ENCODE measurements at places on chromosomes 7 and 10.

GRCh38 chr7:141590666-141591065 is 39.5 kb downstream of the AGK start:
- DNase-seq, result peak; percentile 12

DNA sequence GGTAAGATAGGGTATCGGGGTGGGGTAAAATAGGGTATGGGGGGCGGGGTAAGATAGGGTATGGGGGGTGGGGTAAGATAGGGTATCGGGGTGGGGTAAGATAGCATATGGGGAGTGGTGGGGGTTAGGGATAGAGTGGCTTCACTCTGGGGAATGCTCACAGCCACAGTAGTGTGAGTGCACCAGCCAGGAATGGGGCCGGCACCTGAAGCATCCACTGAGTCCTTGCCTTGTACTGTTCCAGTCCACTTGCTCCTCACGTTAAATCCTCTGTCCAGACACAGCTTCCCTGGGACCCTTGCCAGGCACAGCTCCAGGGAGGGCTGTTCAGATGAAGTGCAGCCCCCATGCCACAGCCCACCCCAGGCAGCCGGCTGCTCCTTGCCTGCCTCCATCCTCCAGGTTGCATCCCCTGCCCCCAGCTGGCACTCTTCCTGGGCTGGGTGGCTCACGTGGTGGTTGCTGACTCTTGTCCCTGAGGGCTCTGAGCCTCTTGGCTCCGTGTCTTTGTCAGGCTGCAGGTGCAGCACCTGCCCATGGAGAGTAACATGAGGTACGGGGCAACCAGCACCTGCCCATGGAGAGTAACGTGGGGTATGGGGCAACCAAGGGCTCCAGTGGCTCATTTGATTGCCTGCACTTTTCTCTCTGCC is 268.4 kb downstream of the TCERG1L start:
- no peak for DNase-seq

DNA sequence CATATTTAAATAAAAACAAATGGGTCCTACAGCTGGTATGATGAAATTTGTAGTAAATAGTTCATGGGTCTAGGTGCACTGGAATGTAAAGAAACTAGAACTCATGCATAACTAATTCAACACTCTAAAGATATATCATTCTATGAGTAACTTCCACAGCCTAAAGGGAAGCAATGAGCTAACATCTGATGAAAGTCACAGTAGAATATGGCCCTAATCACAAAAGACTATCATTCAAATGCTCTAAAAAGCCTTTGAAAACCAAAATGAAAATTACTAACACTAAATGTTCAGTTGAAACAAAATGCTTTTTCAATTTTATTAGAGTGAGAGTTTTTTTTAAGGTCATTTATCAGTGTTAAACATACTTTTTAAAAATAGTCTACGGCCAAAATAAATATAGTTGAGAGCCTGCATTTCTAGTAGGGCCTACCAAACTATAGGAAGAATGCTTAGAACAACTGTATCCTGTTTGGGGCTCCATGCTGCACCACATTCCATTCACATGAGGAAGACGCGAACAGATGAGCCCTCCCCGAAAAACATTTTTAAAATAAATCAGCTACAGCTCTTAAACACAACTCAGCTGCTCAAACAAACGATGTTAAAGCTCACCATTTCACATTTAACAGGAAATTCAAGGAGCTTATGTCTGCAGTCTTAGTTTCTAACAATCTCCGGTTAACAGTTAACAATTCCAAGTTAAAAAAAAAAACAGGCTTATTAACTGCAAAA is 134.5 kb downstream of the NRBF2 start:
- DNase-seq, result no peak

GRCh38 chr7:100584683-100585510 is 1.0 kb downstream of the LRCH4 start:
- no peak for DNase-seq

DNA sequence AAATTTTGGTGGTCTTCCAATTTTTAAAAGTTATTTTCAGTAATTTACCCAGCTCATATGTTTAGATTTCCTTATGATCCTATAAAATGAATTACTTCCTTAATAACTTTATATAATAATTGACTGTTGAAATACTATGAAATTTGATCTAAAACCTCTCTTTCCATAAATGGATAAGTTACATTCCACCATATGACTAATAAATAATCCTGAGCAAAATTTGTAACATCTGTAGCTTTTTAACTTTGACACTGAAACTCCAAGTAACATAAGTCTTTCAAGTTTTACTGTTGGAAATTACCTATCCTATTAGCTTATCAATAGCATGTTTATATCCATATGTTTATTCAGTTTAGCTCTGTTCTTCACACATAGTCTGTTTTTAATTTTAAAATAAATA is 85.3 kb downstream of the HECTD2 start:
- DNase-seq, result no peak

DNA sequence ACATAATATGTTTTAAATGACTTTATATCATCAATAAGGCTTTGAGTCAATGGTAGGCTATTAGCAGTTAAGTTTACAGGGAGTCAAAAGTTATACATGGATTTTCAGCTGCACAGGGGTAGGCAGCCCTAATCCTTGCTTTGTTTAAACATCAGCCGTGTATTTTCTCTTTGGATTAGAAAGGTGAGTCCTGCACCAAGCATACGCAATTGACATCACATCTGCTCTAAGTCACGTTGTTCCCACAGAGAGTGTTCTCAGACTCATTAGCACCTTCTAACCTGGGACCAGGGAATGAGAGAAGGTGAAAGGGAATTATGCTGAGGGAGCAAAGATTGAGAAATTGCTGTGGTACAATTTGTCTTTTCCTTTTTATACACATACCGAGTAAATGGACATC is 148.6 kb upstream of the ZNF804B start:
- DNase-seq, result no peak
